ENCODE measurements at places on chromosomes 11 and 22.

DNA sequence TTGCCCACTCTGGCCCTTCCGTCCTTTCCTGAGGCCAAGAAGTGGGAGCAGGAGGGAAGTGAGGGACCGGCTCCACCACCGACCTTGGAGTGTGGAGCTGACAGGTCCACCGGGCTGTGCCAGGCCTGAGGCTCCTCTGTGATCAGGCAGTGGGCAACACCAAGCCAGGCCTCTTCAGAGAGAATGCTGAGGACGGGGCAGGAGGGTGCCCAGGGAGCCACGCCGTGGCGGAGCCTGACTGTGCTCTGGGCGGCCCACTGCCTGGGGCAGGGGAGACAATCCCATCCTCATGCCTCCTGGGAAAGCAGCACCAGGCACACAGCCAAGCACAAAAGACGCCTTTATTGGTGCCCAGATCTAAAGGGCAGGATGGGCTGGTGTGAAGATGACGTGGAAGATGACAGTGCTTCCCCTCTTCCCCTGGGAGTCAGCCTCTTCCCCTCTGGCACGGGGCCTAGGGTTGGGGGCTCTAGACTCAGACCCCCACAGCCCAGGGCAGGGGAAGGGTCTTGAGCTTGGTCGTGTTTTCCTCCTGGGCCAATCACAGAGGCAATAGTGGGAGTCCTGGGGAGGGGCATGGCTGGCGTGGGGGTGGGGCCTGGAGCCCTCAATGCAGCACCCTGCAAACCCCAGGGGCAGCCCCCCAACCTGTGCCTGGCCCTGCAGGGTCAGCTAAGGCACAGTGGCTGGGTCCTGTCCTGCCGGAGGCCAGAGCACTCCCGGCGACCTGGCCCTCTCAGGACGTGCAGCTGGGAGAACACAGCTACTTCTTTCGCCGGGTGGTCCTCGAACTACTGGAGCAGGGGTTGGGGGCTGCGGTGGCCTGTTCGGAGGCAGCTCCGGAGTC is 4.7 kb downstream of the LMF2 start:
- DNase-seq, result no peak

GRCh38 chr22:26656891-26657851 is at the start of gene MIAT:
Gene MIAT (plus strand): TSS chr22:26657588.
- no peak for DNase-seq

DNA sequence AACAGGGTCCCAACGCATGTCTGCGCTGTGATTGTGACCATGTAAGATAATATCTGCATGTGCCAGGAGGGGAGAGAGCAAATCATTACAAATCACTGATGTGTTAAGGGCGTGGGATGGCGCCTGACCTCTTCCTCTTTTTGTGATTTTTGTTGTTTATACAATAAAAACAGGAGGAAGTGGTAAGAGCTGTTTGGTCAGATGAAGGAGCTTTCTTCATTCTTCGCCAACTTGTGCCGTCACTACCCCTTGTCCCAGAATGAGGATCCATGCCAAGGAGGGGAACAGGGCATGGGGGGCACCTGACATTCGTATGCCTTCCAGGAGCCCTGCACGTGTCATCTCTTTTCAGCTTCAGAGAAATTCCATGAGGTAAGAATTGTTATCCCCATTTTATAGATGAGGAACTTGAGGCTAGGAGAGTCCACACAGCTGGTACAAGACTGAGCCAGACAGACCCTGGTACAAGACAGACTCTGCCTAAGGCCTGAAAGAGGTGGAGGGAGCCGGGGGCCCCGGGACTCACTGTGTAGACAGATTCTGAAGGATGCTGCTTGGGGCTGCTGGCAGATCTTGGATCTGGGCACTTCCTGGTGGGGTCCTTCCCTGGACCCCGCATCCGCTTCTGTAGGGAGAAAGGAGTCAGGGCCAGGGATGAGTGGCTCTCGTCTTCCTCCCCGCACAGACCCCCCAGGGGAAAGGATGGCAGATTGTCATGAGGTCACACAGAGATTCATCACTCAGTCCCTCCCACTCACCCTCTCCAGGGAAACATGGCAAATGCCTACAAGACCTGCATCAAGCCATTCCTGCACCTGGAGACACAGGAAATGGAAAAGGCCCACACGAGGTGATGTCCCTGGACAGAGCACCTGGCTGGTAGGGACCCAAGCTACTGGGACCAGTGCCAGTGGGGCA is 34.6 kb downstream of the NFAM1 start:
- DNase-seq, result peak; percentile 60

- DNase-seq, result no peak
Measured at GRCh38 chr11:12169822-12170221, 59.4 kb downstream of the MICAL2 start.

GRCh38 chr22:19149991-19150390 is at the start of gene GSC2:
Gene GSC2 (minus strand): TSS chr22:19150292. CDS start chr22:19150283, 9 bp downstream.
- no peak for DNase-seq

GRCh38 chr22:36461665-36462649 is 19.5 kb downstream of the TXN2 start:
- peak; percentile 50 for DNase-seq

DNA sequence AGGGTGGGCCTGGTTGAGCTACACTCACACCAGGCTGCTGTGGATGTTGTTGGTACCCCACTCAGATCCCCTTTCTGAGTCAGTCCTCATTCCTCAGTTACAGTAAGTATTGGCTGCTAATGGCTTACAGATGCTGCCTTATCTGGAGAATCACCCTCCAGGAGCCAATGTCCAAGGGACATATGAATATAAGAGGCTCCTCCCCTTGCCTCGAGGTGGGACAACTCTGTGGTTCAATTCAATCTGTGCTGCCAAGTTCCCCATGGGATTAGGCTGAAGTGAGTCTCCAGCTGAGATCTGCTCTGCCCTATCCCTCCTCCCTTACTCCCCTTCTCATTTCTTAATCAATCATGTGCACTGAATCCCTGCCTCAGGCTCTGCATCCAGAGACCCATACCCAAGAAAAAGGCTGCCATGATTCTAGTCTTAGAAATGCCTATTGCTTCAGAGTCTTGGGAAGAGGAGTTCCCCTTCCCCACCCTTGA is 168.8 kb upstream of the SYT13 start:
- no peak for DNase-seq

DNA sequence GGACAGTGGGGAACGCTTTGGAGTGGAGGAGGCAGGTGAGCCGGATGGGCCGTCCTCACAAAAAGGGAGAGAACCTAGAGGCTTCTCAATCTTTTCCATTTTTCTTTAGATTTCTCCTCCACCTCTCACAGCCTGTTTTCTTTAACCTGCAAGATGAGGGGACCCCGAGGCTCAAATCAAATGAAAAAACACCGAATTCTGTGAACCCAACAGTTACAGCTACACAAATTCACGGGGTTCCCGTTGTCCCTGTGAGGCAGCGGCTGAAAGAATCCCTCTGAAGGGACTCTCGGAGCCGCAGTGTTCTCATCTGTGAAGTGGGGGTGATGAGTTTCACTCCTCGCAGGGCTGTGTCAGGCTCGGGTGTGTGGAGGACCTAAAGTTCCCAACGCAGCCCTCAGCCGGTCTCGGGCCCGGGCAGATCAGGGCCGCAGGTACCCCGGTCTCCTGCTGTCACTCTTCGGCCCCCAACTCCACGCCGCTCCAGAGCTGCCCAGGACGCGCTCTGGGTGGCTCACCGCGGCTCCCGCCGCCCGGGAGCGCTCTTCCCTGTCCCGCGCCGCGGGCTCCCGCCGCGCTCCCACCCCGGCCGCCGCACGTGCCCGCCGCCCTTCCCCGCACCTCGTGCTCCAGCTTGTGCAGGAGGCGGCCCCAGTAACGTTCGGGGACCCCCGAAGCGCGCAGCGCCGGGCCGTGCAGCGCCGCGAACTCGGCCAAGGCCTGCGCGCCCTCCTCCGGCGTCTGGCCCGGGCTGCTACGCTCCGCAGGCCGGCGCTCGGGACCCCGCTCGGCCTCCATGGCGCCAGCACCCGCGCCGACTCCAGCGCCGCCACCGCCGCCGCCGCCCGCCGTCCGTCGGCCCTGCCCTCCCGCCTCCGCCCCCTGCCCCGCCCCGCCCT is at the start of gene TTLL12:
Gene TTLL12 (minus strand): TSS at position 863 of the 899 bp plus-strand sequence. CDS start 65 bp downstream, at position 798.
- DNase-seq, result peak; percentile 84

GRCh38 chr11:118703563-118704106 is 24.2 kb upstream of the TREH start:
- peak; percentile 33 for DNase-seq

- DNase-seq, result no peak
Measured at GRCh38 chr22:22362936-22363335, 118.3 kb downstream of the VPREB1 start.

DNA sequence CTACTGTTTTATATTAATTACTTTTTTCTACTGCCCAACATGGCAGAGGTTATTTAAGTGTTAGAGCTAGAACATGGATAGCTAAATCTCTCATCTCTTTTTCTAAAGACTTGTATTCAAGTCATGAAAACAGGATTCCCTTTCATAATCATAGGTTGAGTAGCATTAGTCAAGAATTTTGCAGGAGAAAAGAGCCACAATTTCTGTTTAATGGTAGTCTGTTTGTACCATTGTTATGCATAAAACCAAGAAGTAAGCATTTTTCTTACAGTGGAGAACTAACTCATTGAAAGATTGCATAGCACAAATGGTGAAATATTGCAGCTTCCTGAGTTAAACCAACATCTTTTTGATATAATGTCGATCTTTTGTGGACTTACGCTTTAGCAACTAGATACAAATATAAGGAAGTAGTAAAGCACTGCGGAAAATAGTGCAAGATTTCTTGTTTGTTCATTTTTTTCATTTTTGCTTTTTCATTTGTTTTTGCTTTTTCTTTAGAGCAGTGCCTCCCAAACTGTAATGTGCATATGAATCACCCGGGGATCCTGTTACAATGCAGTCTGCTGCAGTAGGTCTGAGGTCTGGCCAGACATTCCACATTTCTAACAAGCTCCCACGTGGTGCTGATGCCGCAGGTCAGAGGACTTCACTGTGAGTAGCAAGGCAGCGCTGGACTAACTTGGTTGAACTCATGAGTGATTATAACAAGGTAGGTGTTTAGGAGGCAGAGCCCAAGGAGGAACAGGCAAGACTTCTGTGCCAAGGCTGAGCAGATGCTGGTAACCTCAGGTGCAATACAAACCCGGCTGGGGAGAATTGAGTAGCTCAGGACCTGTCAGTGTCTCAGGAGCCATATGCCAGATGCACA is 4.6 kb downstream of the ETS1 start:
- peak; percentile 41 for DNase-seq

GRCh38 chr11:72935700-72936099 is 121.5 kb downstream of the ATG16L2 start:
- no peak for DNase-seq

GRCh38 chr22:37182949-37183245 is 5.2 kb downstream of the C1QTNF6 start:
- peak; percentile 5 for DNase-seq

DNA sequence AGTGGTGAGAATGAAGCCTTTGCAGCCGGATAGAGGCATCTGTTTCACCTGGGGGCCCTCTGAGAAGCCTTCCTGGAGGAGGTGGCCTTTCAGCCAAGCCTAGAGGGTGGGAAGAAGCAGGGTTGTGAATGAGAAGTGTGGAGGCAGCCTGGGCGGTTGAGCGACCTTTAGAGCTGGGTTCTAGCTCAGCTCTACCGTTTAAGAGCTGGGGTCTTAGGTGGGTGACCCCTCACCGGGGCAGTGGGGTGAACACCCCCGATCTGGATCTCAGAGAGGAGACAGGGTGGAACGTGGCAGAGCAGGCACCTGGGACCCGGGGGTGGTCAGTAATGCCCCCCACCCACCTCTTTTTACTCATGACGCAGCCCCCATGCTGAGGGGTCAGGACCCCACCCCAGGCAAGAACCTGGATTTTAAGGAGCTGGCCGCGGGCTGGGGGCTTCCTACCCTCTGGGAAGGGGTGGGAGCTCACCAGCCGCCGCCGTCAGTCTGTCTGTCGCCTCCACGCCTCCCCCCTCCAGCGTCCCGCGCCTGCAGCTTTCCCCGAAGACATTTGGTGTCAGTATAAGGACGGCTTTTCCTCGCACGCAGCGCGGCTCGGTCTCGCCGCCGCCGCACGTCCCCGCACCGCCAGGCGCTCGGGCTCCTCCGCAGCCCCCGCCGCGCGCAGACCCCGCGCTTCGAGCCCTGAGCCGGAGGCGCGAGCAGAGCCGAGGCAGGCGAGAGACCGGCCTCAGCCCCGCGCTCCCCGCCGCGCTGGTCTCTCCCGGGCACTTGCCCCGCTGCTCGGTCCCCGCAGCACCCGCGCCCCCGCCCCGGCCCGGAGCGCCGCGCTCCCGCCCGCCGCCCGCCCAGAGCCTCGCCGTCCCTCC is 13.3 kb upstream of the CACNA1I start:
- DNase-seq, result no peak

DNA sequence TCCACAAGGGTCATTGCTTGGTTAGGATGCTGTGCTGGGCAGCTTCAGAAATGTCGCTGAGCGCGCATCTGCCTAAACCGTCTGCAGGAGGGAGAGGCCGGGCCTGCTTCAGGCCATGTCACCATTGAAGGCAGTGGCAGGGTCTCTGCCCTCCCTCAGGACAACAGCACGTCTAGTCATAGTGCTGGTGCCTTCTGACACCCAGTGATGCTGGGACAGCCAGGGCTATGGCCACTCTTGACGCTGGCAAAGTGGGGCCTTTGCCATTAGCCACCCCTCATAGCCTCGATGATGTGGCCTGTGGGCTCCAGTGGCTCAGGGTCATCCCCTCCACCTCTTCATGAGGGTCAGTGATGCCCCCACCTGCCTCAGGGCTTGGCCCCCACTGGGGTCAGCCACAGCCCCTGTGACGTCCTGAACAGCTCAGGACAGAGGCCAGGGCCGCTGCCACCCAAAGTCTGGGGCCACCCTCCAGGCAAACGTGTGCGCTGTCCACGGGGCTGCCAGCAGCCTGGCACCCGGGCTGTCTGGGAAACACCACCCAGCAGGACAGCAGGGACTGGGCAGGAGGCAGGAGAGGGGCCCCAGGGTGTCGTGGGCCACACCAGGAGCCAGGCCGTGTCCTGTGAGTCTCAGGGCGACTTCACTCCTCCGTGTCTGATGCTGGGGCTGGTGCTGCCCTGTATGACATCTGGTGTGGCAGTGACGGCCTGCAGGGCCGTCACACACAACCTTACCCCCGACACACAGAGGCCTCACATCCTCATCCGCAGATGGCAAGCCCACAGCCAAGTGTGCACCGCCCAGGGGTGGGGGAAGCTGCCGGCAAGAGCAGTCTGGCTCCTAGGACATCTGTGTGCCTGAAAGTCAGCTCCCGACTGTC is 42.5 kb downstream of the CERK start:
- DNase-seq, result peak; percentile 39

GRCh38 chr11:45043755-45044475 is 93.2 kb upstream of the TP53I11 start:
- no peak for DNase-seq

DNA sequence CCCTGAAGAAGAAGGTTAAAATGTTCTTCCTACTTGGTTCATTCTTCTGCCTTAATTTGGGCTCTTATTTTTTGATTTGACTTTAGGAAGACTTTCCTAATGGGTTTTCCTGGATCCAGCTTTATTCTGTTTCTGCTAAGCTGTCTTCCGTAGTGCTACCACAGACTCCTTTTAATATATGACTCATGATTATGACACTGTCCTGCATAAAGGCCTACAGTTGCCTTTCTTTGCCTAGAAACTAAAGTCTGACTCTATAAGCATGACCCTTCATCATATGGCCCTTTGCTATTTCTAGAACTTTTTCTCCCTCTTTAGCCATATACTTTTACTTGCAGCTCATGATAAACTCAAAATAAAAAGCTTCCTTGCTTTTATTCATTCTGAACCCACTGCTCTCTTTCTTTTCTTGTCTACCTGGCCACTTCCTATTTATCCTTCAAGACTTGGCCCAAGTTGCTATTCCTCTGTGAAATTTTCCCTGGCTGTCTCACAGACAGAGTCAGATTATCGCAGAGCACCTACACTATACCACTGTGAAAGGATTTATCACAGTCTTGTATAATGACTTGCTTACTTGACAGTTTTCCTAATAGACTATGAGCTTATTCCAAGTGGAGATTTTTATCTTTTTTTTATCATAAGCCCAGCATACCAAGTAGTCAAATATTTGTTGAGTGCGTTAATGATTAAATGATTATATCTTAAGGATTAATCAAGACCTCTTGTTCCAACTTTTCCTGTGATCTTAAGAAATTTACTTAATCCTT is 24.7 kb downstream of the TBCEL start:
- no peak for DNase-seq
